Stimulated activated CD4-positive, alpha-beta T cell treated with anti-CD3 and anti-CD28 coated beads, Interleukin-1b, Interleukin-23, amount 100 ng/mL, for 48 hours (primary cell): ENCODE measurements at places on chromosomes 5 and 9.

- DNase-seq, result no peak
Observed at GRCh38 chr9:118170032-118170955, 466.1 kb downstream of the TLR4 start.

DNA sequence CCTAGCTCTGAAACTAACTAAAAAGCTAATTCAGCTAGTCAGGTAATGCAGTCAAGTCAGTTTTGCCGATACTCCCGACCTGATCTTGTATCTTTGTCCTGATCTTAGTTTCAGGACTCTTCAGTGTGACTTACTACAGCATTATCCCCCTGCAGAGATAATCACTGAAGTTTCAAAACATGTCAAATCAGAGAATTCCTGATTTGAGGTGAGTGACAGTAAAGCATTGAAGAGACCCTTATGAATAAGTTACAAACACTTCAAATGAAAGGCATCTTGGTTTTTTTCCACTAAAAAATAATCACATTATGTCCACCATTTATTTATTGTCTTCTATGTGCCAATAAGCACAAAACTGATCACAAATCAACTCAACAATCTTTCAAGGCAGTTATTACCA is 47.6 kb downstream of the BAAT start:
- no peak for DNase-seq

GRCh38 chr9:86079865-86080469 is 19.4 kb downstream of the GOLM1 start:
- no peak for DNase-seq

DNA sequence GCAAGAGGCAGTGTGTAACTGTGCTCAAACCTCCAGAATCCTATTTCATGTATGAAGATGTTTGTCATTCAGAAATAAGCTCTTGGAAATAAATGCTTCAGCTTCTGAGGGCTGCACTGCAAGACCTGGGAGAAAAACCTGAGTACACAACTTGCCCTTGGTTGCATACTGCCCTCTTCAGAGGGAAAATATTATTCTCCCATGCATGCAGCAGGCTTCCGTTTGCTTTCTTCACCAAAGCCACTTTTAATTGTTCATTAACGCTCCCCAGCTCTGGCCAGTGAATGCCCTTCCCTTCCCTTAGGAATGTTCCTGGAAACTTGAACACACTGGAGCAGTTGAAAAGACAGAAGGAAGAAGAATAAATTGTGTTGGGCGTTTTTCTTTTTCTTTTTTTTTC is 2.5 kb upstream of the WHRN start:
- DNase-seq, result no peak

DNA sequence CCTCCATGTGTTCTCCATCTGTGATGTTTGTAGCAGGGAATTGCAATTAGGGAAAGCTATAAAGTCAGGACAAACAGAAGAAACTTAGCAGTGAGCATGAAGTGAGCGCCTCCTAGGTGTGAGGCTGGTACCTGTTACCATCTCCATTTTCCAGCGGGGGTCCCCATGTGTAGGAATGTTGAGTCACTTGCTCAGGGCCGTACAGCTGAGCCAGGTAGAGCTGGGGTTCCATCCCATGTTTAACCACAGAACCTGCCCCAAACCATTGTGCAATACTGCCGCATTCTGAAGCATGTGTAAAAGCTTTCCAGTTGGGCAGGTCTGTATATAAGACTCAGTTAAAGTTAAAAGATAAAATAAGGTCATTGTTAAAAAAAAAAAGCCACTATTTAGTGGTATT is 62.7 kb downstream of the NDFIP1 start:
- no peak for DNase-seq

DNA sequence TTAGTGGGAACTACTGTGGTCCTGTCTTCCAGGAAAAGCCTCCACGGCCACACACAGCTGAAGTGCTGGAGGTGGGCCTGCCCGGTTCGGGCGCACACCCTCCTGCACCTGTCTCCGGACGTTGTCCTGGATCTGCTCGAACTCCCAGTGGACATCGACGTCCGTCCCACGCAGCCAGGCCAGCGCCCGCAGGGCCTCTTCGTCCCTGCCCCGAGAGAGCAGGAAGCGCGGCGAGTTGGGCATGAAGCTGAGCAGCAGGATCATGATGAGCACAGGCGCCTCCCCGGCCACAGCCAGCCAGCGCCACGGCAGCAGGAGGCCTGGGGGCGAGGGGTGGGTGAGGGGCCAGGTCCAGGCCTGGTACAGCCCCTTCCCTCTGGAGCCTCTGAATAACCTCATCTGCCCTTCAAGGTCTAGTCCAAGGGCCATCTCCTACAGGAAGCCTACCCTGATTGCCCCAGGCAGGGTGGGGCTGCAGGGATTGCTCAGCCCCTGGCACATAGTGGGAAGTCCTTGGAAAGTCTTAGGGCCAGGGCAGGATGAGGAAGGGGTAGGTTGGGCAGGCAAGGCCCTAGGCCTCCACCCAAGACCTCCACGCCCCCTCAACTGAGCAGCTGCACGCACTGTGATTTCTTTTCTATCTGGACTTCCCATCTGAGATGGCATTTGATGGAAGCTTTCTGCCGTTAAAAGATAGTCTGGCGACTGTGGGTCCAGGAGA is 3.4 kb downstream of the SLC2A6 start:
- DNase-seq, result no peak

DNA sequence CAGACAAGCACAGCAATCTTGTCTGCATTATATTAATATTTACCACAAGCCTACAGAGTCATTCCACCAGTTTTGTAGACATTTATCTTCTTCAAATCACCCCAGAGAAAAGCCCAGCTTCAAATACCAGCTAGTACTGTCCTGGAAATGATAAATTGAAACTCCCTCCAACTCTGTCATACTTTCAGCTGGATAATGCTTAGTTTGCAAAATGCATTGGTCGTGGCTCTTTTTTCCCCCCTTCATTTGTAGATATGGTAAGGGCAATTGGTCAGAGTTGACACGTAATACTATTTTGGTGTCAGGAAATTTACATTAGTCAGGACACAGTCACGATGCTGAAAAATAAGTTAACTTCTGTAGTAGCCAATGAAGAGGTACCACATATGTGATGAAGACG is 21.2 kb downstream of the HMHB1 start:
- DNase-seq, result no peak

- DNase-seq, result no peak
Observed at GRCh38 chr5:56384186-56384585, 151.1 kb upstream of the ANKRD55 start.

GRCh38 chr9:15576350-15577050 is 23.7 kb downstream of the CCDC171 start:
- no peak for DNase-seq

GRCh38 chr5:111742177-111742994 is 14.6 kb downstream of the NREP start:
- DNase-seq, result no peak

GRCh38 chr9:23254404-23255184 is 571.4 kb downstream of the ELAVL2 start:
- DNase-seq, result no peak

- no peak for DNase-seq
Observed at GRCh38 chr5:22593592-22593991, 259.6 kb downstream of the CDH12 start.

GRCh38 chr9:91425271-91425670 is 1.6 kb upstream of the NFIL3 start:
- DNase-seq, result peak; percentile 35

GRCh38 chr5:139820606-139821005 is 25.0 kb downstream of the PSD2 start:
- DNase-seq, result no peak

DNA sequence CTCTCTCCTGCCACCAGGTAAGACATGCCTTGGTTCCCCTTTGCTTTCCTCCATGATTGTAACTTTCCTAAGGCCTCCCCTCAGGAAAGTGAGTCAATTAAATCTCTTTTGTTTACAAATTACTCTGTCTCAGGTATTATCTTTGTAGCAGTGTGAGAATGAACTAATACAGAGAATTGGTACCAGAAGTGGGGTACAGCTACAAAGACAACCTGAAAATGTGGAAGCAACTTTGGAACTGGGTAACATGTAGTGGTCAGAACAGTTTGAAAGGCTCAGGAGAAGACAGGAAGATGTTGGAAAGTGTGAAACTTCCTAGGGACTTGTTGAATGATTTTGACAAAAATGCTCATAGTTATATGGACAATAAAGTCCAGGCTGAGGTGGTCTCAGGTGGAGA is 97.2 kb downstream of the FAM170A start:
- no peak for DNase-seq

DNA sequence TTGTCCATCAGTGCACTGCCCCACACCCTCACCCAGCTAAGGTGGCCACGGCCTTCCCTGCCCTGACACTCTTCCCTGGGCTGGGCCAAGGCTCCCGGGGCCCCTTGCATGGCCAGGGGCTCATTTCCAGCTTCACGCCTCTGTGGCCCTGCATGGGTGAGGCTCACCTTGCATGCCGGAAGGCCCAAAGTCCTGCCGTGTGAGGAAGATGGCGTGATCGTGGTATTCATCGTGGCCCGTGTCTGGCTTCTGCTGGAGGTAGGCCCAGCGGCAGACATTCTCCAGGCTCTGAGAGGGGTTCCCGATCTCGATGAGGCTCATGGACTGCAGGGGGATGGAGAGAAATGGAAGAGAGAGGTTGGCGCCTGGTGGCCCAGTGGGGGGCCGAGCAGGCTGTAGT is 98.4 kb downstream of the ZNF354C start:
- DNase-seq, result no peak
